NCI-H2107 (cell line): ENCODE measurements at places on chromosomes 3 and 15.

DNA sequence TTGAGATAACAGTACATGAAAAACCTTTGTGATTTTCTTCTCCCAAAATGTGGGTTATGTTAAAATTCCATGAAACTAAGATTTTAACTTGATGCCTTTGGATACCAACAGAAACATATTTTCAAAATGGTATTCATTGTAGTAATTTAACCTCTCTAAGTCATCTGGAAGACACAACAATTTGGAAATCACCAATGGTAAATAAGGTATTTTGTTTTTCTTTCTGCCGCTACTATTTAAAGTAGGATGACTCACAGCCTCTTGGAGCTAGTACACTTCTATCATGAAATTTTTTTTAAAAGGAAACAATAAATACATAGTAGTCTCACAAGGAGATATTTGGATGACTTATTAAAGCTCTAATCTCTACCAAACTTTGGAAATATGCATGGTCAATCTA lies 291.6 kb upstream of the VEPH1 start:
- DNase-seq: no peak

DNA sequence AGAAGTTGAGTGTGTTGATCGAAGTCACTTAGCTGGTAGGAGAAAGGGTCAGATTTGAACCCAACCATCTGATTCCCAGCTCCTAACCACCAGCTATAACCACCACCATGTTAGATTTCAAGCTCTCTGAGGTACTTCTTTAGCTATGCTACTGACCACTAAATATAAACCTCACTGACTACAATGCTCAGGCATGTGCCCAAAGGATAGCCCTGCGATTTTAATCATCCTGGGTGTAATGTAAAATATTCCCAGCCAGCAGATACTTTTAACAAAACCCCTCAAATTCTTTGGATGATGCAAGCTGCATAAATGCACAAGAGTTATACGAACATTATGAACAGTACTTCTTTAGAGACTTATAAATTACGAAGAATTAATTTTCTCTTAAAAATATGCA lies 115.2 kb upstream of the TSC22D2 start:
- no peak for DNase-seq

GRCh38 chr3:167507954-167508353 lies 34.1 kb upstream of the SERPINI2 start:
- DNase-seq: no peak

- DNase-seq: no peak
Observed at GRCh38 chr3:114848643-114849350, 298.3 kb downstream of the ZBTB20 start.

GRCh38 chr3:174812172-174812862 lies 46.8 kb upstream of the NAALADL2 start:
- DNase-seq: no peak

DNA sequence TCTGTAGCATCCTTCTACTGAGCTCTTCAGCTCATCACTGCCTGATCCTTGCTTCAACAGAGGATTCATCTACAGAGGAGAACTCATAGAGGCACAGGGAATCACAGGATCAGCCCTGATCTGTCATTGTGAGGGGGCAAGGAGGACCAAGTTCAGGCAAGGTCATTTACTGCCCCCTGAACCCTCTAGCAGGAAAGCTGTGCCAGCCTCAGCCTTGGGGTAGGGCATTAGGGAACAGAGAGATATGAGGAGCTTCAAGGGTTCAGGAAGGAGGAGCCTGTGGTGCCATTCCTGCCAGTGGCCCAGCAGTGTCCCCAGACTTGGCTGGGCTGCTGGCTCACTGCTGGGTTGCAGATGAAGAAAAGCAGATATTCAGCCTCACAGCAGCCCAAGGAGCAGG lies 8.2 kb downstream of the CHST14 start:
- no peak for DNase-seq

GRCh38 chr3:58223855-58224254 lies 13.1 kb upstream of the DNASE1L3 start:
- no peak for DNase-seq

DNA sequence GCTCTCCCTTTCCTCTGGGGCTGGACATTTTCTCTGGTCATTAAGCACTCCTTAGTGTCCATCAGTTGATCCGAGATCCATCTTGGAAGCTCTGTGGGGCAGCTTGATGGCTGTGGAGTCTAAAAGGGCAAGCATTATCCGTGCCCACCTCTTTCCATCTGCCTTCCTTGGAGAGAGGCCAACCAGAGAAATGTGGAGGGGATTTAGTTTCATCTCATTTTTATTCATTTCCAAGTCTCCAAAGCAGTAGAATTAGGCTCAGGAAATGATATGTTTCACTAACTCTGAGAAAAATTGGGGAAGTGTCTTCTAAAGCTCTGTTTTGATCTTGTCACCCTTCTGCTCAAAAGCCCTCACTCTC lies 95.9 kb upstream of the KLHL25 start:
- no peak for DNase-seq

DNA sequence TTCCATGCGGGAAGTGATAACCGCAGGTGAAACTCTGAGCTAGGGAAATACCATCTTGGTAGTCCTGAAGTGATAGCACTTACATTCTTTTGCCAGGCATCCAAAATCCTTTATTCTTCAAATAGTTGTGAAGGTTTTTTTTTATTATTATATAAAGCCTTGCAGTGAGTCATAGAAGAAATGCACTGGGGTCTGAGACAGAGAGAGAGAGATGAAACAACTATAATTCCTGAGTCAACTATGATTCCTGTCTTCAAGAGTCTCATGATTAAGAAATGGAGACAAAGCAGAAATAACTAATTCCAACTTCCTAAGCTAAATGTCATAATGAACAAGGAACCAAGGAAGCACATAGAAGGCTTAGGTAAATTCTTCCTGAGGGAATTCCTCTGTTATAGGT lies 495.6 kb downstream of the LPP start:
- DNase-seq: no peak

GRCh38 chr15:94968133-94968532 lies 736.8 kb downstream of the MCTP2 start:
- DNase-seq: no peak

DNA sequence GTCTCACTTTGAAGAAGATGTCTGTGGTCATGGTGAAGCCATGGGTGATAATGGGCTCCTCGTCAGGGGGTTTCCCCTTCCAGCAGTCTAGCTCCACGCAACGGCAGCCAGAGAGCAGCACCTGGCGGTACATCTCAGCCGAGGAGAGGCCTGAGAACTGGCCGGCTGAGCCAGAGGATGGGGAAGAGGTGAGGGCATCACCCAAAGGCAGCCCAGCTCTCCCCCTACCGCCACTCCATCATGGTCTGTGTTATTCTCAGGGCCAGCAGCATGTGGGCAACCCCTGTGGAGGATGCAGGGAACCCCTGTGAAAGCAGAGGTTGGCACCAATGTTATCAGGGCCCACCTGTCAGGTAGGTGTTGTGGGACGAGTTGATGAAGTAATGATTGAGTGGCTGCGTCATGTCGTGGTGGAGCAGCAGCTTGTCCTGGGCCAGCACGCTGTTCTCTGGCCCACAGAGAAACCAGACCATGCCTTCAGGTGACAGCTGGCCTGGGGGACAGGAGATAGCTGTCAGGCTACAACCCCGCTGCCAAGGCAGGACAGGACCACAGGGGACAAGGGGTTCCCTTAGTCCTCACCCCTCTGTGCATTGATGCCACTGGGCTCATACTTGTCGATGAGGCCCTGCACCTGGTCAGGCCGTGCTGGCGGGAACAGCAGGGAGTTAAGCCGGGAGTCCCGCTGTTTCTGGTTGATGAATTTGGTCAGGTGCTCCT lies 9.4 kb downstream of the PLCB2 start:
- no peak for DNase-seq

GRCh38 chr3:72977060-72977808 lies 19.4 kb upstream of the PPP4R2 start:
- DNase-seq: no peak

GRCh38 chr15:38846346-38846745 lies 281.7 kb upstream of the RASGRP1 start:
- DNase-seq: no peak

GRCh38 chr15:54836052-54836795 lies 360.5 kb downstream of the RSL24D1 start:
- DNase-seq: no peak

- DNase-seq: no peak
Observed at GRCh38 chr3:123757281-123757940, 126.7 kb downstream of the MYLK start.

DNA sequence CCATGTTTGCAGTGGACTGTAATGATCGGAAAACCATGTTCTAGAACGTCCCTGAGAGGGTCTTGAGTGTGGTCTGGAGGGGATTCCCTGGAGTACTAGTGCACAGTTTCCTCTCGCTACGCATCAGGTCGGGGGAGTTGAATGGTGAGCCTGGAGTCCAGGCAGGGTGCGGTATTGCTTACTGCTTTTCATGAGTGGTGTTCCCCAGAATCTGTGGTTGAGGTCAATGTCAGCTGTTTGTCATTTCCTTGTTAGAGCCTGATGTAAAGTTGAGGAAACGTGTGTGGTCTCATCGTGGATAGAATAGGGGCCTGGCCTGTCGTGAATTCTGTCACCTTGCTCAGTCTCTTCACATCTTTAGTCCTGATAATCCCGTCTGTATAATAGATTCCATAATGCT lies 328.2 kb upstream of the LRRFIP2 start:
- DNase-seq: no peak

GRCh38 chr3:129626744-129627349 lies 20.4 kb upstream of the PLXND1 start:
- peak; percentile 40 for DNase-seq

DNA sequence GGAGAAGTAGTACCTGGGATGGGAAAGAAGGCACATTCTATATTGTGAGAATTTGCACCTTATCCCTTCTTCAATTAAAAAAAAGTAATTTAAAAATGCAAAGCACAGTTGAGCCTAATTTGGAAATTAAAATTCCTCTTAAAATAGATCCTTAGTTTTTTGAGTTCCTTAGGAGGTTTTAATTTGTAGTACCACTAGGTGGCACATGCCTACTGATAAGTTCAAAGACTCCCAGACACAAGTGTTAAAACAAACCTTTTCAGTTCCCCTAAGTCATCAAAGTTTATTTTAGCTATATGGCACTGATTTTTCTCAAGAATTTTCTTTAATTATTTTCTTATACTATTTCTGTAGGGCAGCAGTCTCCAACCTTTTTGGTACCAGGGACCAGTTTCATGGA lies 127.6 kb upstream of the AZI2 start:
- DNase-seq: no peak

- no peak for DNase-seq
Observed at GRCh38 chr15:71197620-71198019, 82.3 kb downstream of the THSD4 start.
